ENCODE measurements at places on chromosomes 12 and 14. TPM values are rescaled to one million over a fixed set of nuclear protein-coding genes. Genes with fewer than 3 reads are reported as not detected.

The SLC7A7 gene
- 1.4 TPM for total RNA-seq

The GPR65 gene
- total RNA-seq, result 0.20 TPM

The HELB gene
- 2.1 TPM for total RNA-seq

The CCDC38 gene
- not detected for total RNA-seq

The PAH gene
- not detected for total RNA-seq

The KRT2 gene
- not detected for total RNA-seq

The PRICKLE1 gene
- 1.4 TPM for total RNA-seq

The C14orf180 gene
- total RNA-seq, result not detected

The RAB2B gene
- total RNA-seq, result 11.4 TPM

The GEMIN2 gene
- total RNA-seq, result 10.7 TPM

The GSG1 gene
- not detected for total RNA-seq

The KRT82 gene
- total RNA-seq, result not detected

The SMIM41 gene
- not detected for total RNA-seq

The RACGAP1 gene
- total RNA-seq, result 47.6 TPM

The GLT8D2 gene
- total RNA-seq, result 0.88 TPM

The FOXA1 gene
- 14.6 TPM for total RNA-seq

The CLEC2D gene
- total RNA-seq, result 3.7 TPM

The PLBD1 gene
- 56.5 TPM for total RNA-seq

The LAG3 gene
- not detected for total RNA-seq

The STON2 gene
- total RNA-seq, result 54.0 TPM

The NGB gene
- not detected for total RNA-seq

The SLC7A8 gene
- 51.1 TPM for total RNA-seq

The NTN4 gene
- 5.5 TPM for total RNA-seq

The GALNT6 gene
- 13.4 TPM for total RNA-seq

The TAS2R14 gene
- 0.80 TPM for total RNA-seq

The CCNB1IP1 gene
- total RNA-seq, result 27.9 TPM

The LTBP2 gene
- total RNA-seq, result 14.4 TPM

The SERPINA10 gene
- not detected for total RNA-seq
